ENCODE measurements at places on chromosomes 16 and 17.
A peak's percentile ranks its signal among the peaks of the same experiment; 100 is the strongest.

GRCh38 chr17:3004150-3004801, 59.1 kb downstream of the OR1D5 start:
- DNase-seq, result no peak

- no peak for DNase-seq
Observed at GRCh38 chr17:13367154-13367553, 234.6 kb downstream of the HS3ST3A1 start.

GRCh38 chr17:3639981-3640596, 3.5 kb downstream of the CTNS start:
- DNase-seq, result peak; percentile 44

DNA sequence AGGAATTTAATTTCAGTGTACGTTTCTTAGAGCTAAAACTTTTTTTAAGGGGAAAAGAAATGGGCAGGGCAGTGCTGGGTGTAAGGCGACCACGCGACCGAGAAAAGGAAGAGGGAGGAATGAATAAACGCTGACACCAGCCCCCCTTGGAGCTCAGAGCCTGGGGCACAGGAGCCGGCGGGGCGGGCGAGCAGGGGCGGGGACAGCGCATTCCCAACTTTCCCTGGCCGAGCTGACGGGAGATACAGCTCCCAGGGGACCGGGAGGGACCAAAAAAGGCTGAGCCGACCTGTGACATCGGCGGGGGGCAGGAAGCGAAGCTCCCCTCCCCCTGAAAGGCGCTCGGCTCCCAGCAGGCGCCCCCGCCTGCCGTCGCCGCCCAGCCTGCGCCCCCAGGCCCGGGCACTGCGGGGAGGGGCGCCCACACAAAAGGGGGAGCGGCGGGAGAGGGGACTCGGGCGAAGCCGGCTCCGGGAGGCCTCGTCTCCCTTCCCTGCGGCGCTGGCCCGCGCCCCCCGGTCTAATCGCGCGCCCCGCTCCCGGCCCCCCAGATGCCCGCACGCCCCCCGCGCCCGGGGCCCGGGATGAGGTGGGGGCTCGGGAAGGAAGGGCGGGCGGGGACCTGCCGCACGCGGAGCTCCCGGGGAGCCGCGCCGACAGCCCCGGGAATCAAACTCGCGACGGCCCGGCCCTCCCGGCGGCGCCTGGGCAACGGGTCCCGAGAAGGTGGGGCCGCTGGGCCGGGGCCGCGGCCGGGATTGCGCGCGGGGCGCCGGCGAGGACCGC, 622 bp downstream of the CUEDC1 start:
- DNase-seq, result peak; percentile 89

GRCh38 chr17:73432624-73433190, 120.9 kb upstream of the CDC42EP4 start:
- no peak for DNase-seq

- no peak for DNase-seq
Observed at GRCh38 chr17:68954146-68954896, 871 bp downstream of the ABCA8 start.

DNA sequence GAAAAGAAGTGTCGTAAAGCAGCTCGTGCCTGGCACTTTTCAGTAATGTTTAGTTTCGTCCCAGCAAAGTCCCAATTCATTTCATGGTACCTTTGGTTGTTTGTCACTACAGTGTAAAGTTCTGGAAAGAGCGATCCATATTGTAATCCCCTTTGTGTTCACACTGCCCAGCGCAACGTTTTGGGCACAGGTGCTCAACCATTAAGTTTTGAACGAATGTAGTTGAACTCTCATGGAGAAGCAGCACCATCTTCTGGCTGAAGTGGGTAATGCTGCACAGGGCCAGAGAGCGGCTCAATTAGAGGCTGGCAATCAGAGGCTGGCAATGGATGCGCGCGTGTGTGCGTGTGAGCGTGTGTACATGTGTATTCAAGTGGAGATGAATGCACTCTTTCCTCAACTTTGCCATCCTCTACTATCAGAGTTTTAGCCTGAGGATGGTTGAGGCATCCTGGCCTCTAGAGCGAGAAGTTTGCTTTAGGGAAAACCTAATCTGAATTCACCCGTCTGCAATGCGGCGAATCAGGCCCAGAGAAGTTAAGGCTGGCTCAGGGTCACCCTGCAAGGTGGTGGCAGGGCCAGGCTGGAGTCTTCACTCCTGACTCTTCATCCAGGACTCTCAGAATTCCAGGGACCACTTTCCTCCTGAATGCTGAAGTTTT, 29.9 kb downstream of the DYNLL2 start:
- peak; percentile 81 for DNase-seq

DNA sequence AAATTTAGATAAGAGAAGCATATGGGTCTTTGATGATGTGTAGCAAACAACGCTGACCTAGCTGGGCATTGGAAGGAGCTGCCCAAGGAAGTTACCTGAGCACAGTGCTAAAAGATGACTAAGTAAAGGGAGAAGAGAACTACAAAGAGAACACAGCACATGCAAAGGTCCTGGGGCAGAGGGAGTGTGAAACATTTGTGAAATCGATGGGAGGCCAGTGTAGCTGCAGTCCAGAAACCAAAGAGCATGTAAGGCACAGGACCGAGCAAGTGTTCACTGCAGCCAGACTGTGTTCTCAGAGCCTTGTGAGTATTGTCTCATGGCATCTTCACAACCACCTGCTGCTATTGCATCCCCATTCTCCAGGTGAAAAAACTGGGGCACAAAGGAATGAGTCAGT, 44.9 kb downstream of the ARHGAP27 start:
- DNase-seq, result no peak

- no peak for DNase-seq
Observed at GRCh38 chr17:13883659-13884058, 185.6 kb upstream of the COX10 start.

DNA sequence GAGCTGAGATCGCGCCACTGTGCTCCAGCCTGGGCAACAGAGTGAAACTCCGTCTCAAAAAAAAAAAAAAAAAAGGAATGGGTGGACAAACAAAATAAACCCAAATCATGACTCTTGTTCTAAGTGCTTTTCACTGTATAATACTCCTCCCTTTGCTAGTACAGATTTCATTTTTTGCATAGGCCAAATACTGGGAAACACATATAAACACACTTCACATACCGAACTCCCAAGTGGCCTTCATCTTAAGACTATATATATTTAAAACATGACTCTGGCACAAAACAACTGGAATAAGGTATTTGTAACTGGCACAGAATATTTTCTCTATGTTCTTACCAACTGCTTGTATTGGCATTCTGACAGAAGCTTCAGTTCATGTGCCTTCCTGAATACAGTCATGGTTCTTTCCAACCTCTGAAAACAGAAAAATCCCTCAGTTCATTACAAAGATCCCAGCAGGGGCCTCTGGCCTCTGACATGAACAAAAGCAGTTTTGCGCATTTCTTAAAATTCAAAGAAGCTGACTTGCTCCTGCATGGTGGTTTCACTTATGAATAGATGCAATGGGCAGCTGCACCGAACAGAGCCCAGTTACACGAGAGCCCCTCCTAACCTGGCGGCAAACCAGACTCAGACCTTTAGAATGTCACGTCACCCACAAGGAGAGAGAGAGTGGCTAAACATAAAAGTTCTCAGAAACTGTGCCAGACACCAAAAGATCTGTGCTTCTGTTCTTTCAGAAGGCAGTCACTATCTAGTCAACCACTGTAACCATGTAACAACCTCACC, 19.1 kb upstream of the COPRS start:
- DNase-seq, result no peak

DNA sequence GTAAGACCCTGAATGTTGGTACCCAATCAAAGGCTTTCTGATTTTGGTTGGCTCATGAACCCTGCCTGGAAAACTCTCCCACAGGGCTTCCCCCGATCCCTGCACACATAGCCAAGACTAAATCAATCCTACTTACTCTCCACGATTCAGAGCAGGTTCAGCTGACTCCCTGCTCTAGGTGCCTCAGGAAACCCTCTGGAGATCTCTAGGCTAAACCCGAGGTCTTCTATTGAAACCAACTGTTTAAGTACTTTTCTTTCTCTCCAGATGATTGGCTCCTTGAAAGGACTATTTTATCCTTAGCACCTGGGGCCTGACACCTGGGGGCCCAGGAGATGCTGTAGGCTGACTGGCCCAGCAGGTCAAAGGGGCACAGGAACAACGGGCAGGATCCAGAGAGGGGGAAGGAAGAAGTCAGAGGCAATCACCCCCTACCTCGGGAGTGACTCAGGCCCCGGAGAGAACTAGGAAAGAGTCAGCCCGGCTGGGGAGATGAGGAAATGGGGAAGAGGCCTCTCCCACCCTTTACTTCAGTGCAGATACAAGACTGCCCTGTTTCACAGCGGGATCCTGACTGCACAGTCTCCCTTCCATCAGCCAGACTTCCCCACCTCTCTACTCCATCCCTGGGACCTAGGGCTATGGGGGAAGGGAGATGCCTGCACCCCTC, 2.0 kb downstream of the TBC1D10B start:
- no peak for DNase-seq

DNA sequence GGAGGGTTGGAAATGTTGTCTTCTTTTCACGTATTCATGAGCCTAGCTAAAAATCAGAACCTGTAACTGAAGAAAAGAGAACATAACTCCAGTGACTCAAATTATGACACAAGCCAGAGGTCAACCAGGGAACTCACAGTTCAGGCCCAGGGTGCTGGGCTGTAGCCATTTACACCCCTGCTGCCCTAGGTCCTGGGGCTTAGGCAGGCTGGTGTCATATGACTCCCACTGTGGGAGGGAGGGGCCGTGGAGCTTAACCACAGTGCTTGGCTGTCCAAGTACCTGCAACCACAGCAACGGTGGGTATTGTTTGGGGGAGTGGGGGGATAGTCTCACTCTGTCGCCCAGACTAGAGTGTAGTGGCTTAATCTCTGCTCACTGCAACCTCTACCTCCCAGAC, 71.1 kb upstream of the AMZ2 start:
- DNase-seq, result no peak

- DNase-seq, result peak; percentile 57
Observed at GRCh38 chr16:10037751-10038150, 144.5 kb downstream of the GRIN2A start.

DNA sequence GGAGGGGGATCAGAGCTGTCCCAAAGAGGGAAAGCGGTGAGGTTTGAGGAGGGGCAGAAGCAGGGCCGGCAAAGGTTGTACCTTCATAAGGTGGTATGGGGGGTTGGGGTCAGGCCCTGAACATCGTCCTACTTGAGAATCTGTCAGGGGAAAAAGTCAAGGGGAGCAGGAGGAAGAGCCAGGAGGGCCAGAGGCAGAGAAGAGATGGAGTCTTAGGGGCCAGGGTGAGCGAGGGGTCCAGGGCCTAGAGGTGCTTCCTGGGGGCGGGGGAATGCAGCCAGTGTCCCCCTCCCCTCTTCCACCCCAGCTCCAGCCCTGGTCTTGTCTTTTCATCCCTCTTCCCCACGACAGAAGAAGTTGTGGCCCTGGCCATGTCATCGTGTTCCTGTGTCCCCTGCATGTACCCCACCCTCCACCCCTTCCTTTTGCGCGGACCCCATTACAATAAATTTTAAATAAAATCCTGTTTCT, 1.3 kb upstream of the PRRT2 start:
- DNase-seq, result no peak

- DNase-seq, result no peak
Observed at GRCh38 chr17:18144855-18145254, 36.3 kb downstream of the MYO15A start.

- no peak for DNase-seq
Observed at GRCh38 chr17:32590974-32591373, 104.2 kb downstream of the CDK5R1 start.

DNA sequence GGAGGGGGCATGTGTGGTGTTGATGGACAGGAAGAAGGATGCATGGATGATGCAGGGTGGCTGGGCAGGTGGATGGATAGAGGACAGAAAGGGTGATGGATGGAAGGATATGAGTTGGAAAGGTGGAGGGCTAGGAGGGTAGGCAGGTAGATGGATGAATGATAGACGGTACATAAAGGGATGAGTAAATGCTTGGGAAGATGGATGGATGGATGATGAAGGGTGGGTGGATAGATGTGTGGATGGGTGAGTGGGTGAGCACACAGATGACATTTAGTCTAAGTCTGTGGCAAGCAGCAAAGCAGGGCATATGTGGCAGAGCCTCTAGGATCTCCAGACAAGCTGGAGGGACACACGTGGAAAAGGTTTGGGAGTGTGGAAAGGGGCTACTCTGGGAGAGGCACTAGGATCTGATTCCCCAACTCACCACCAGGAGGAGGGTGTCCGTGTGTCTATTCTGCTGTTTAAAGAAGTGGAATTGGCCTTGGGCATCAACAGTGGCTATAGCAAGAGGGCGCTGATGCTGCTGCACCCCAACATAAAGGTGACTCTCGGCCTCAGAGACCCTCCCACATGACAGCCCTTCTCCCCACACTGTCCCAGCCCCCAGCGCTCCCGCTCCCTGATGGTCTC, 8.2 kb downstream of the PLD2 start:
- no peak for DNase-seq

DNA sequence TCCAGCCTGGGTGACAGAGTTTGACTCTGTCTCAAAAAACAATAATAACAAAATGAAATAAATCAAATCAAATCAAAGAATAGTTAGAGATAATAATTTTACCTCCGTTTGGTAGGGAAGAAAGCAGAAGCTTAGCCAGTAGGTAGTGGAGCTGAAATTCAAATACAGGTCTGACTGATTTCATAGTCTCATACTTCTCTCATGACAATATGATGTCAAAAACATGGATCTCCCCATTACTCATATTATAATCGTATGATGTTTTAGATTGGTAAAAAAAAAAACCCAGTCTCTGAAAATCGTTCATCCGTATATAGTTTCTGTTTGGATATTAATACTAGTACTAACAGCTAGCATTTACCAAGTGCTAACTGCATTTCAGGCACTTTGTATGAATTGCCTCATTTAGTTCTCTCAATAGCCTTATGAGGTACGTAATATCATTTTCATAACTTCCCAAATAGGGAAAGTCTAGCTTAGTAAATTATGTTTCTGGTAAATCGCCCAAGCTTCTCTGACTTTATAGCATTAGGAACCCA, 48.7 kb downstream of the CDH8 start:
- no peak for DNase-seq

GRCh38 chr17:69500911-69501429, 86.5 kb downstream of the MAP2K6 start:
- no peak for DNase-seq

DNA sequence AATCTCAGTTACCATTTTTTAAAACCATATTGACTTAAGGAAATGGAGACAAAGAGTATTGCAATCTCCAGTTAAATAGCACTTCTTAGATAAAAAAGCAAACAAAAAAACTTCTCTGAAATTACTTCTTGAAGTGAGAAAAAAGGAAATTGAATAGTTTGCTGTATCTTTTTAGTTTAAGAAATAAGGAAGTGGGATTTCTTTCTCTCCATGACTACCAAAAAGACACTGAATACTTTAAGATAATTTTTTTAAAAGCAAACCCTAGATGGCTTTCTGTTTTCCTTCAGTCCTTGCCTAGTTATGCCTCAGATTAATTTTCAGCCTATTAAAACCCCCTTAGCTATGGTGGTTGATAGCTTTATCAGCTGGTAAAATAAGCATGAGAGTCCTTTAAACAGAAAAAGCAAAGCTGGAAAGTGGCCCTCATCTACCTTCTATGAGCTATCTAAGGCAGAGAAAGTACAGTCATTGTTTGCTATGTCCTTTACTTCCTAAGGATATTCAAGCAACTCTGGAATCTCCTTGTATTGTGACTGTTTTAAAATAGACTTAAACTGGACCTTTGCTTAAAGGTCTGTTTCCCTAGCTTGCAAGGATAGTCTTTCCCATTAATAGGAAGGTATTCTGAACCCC, 28.6 kb downstream of the TPPP3 start:
- no peak for DNase-seq
